ENCODE measurements at places on chromosomes 5 and 9.

DNA sequence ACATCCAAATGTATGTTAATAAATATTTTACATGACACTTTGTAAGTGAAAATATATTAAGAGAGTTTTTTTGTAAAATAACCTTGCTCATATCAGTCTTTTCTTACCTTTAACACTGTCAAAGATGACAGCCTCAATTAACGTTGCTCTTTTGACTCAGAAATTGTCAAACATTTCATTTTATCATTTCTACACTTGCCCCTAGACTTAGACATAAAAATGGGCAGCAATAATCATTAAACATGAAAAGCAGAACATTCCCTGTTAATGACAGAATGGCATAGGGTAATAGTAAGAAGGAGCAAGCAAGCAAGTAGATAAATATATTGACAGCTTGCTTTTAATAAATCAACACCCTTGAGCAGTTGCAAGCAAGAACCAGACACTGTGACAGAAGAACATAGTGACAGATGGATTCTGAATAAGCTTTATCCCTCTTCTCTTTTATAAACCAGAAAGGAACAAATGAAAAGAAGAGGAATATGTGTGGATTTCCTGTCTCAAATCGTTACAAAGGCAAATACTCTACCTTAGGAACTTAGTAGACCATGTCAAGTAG lies 796.0 kb upstream of the CHD1 start:
- no peak for DNase-seq

- no peak for DNase-seq
These were observed 226.1 kb upstream of the NMUR2 start for GRCh38 chr5:152631221-152631620.

DNA sequence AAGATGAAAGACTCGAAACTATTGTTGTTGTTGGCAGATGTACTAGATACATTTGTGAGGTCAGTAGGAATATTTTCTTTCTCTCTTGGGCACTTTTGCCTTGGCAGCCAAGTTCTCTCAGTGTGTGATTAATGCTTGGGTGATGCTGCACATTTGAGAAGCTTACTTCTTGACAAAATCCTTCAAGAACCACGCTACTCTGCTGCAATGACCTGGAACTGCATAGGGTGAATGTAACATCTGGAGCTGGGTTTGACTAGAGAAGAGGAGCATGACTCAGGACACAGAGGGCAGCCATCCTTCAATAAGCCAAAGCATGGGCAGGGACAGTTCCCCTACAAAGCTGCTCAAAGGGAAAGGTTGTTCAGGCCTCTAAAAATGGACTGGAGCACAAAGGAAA lies 75.5 kb upstream of the PUM3 start:
- DNase-seq, result no peak

GRCh38 chr5:170581211-170581610 lies 77.4 kb downstream of the KCNIP1 start:
- no peak for DNase-seq

DNA sequence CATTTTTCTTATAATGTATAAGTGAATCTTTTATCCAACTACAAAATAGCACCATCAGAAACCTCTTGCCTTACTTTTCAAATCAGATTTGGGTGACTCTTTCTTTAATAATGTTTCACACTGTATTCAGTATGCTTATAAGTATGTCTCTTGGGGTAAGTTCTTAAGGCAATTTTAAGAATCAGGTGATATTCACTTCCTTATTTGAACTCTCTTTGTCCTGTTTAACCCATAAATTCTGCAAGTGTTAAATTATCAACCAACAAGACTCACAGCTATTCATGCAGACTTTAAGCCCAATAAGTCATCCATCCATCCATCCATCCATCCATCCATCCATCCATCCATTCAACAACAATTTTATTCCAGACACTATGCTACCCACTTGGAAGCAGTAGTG lies 142.7 kb upstream of the FBXL17 start:
- no peak for DNase-seq

GRCh38 chr5:6994097-6994496 lies 280.9 kb downstream of the TENT4A start:
- no peak for DNase-seq

- DNase-seq, result no peak
These were observed 7.5 kb downstream of the XPA start for GRCh38 chr9:97689401-97690180.

DNA sequence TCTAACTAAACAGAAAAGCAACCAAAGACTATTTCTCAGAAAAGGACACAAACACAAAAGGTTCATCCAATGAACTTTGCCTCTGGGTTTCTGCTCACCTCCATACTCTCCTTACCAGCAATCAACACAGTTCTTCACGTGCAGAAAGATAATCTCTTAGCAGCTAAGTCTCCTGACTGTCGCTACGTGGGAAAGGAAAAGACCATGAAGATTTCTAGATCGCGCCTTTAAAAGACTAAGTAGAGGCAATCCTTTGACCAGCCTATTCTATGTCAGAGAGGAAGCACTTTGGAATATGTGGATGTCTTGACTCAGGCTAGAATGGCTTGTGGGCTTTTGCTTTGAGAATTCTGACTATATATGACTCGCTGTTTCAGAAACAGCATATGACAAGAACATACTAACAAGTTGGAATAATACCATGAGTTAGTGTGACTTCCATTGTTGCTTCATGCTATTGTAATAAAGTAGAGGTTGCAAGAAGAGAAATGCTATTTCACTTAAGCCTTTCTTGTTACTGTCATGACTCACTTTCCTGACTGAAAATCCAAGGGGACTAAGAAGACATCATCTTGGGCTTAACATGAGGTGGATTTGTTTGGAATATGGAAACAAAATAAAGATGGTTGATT lies 339.5 kb upstream of the RFX3 start:
- DNase-seq, result no peak

DNA sequence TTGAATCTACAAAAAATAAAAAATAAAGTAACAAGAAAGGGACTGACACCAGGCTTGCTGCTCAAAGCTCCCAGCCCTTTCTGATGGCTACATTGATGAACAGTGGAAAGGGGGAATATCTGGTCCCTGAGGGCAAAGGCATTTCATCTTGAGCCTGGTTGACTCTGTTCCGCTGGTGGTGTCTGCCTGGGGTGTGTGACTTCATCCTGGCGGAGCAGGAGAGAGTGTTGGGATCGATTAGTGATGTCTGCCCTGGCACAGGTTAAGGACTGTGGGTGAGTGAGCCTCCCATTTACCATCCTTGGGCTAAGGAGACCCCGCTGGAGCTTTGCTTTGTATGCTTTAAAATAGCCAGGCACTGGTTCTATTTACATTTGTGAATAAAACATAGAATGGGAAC lies 56.9 kb upstream of the ASS1 start:
- DNase-seq, result no peak

DNA sequence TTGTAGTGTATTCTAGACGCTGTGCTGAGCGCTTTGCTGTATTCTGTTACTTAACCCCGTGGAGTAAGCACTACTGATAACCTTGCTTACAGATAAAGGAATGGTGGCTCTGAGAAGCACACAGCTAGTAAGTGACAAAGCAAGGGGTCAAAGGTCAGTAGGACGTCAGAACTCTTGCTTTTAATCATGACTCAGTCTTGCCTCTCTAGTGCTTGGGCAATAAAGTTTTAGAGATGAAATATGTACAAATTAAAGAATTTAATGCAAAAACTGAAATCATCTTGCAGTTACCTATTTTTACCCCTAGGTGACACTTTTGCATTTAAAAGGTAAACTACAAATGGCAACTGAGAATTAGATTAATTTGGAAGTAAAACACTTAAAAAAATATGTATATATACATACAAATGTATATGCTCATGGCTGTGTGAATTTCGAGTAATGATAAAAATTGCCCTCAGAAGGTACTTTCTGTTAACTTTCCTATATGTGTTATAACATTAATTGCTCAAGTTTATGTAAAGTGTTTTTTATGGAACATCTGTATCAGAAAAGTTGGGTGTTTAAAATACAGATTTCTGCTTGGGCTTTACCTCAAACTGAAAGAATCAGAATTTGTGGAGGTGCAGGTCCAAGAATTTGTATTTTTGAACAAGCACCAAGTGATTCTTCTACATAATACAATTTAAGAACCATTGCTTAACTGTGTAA lies 175.1 kb upstream of the DAB2 start:
- DNase-seq, result no peak

DNA sequence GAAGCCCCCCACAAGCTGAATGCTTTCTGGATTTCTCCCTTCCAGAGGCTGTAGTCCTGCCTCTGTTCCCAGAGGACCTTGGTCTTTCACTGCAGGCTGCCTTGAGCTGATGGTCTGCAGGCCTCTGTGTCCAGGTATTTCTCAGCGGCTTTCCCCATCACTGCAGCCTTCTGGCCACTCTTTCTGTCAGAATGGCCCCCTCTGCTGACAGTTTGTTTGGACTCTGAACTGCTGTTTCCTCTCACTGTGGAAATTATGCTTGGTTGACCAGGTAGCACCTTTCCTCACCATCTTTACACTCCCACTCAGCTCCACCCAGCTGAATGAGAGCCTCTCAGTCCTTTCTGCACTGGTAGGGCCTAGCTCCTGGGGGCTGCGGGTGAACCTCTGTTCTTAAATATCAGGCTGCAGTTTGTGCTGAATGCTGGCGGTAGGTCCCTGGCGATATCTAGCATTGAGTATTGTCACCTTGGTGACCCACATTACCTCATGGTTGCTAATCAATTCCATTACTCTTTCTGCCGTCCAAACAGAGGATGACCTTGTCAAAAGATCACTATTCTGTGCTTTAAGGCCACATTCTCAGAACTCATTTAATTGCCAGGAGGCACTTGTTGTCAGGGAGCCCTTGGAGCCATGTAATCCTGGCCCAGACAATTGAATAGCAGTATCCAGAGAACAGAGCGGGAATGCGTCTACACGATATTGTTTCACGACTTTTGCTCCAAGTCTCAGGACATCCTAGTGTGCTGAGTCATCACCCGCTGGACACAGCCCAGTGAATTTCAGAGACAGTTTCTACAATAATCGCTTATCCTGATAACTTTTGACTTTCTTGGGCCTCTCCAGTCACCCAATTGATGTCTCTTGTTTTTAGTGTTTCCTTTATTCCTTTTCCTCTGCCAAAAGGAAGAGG lies 230.2 kb downstream of the TENT4A start:
- DNase-seq, result no peak

All from vagina (tissue), 2 donors.